T-helper 22 cell (primary cell): ENCODE measurements at places on chromosomes 7 and 10.

- peak; percentile 56 for DNase-seq
Observed at GRCh38 chr10:124648738-124649137, 95.4 kb downstream of the FAM53B start.

DNA sequence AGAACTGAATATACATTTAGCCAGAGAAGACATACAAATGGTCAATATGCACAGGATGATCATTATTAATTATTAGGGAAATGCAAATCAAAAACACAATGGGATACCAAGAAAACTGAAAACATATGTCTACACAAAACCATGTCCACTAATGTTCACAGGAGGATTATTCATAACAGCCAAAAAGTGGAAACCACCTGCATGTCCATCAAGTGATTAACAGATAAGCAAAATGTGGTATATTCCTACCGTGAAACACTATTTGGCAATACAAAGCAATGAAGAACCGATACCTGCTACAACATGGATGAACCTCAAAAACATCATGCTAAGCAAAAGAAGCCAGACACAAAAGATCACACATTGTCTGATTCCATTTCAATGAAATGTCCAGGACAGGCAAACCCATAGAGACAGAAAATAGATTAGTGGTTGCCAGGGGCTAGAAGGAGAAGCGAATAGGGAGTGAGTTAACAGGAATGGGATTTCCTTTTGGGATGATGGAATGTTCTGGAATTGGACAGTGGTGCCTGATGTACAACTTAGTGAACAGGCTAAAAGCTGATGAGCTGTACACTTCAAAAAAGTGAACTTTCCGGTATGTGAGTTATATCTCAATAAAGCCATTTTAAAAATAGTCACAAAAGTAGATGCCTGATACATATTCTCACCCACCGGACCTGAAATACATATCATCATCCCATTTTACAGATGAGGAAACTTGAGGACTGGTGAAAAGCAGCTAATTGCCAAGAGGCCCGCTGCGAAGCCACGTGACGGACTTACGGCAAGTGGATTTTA is 33.6 kb downstream of the HIPK2 start:
- no peak for DNase-seq

DNA sequence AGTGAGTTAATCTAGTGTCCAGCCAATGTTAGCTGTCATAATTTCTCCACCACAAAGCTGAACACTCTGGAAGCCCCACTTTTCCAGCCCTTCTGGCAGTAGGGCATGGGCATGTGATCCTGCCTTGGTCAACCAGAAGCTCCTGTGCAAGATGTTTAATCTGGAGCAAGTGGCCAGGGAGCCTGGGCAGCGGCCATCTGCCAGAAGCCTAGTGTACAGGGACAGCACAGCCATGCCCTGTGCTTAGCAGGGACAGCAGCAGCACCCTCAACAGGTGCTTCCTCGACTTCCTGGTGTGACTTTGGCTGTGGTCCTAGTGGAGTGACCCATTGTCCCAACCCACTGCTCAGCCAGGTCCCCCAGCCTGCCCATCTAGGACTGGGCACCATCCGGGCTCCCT is 10.3 kb downstream of the RBP3 start:
- no peak for DNase-seq

- no peak for DNase-seq
Observed at GRCh38 chr10:22620140-22620857, 94.1 kb downstream of the PIP4K2A start.

GRCh38 chr10:61063901-61064300 is 119.9 kb upstream of the RHOBTB1 start:
- no peak for DNase-seq

- DNase-seq: no peak
Observed at GRCh38 chr7:152871678-152872060, 112.1 kb downstream of the ACTR3B start.

GRCh38 chr10:122632031-122632430 is 67.6 kb downstream of the C10orf120 start:
- no peak for DNase-seq

DNA sequence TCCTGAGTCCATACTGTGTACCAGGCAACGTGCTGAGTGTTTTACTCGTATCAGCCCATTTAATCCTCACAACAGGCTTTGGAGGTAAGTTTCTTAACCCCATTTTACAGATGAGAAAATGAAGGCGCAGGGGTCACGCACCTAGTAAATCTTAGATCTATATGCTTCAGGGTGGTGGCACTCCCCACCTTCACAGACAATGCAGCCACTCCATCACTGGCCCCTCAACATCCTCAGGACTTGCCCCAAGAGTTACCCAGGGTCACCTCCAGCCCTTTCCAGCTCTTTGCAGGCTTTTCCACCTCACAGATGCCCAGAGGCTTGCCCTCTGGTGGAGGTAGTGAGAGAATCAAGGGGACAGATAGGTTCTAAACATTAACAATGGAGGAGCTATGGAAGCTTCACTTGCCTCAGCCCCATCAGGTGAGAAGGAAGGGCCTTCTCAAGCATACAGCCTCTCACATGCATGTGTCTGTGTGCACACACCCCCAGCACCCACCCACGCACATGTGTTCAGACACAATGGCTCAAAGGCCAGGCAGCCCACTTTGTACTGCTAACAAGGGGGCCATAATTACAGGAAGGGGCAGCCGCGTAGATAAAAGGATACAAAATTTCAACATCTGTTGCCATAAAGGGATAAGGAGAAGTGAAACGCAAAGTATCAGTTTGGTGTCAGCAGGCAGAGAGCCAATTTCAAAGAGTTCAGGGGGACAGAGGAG is 29.1 kb downstream of the DPCD start:
- no peak for DNase-seq

- no peak for DNase-seq
Observed at GRCh38 chr10:110600487-110601101, 33.1 kb downstream of the SMC3 start.

- no peak for DNase-seq
Observed at GRCh38 chr10:91642831-91643692, 10.2 kb upstream of the PPP1R3C start.

GRCh38 chr7:29100924-29101323 is 45.4 kb downstream of the CPVL start:
- no peak for DNase-seq

DNA sequence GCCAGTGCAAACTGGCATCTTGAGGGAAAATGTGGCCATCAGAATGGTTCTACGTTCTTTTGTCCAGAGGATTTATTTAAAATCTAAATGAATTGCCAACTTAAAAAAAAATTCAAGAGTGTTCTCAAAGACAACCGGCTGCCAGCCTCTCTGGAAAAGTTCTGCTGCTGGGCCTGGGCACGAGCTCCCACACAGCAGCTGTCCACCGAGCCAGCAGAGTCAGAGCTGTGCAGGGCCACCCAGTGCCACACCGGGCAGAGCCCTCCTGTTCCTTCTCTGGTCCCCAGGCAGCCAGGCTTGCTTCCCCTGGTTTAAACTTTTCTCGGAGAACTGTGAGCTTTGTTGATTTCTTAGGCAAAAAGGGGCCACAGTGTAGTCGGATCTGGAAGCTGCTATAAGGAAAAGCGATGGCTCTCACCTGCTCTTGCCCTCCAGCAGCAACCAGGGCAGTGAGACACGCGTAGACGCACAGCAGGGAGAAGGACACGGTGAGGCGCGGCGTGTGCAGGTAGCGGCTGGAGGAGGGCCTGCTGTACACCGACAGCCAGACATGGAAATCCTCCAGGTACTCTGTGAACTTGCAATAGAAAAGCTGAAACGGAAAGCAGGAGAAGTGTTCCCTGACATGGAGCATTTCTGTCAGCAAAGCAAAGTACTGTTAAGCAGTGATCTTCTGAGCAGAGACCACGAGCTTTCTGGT is 111.6 kb downstream of the PKD1L1 start:
- no peak for DNase-seq

- DNase-seq: peak; percentile 69
Observed at GRCh38 chr7:150755473-150756099, 18.4 kb downstream of the GIMAP5 start.

DNA sequence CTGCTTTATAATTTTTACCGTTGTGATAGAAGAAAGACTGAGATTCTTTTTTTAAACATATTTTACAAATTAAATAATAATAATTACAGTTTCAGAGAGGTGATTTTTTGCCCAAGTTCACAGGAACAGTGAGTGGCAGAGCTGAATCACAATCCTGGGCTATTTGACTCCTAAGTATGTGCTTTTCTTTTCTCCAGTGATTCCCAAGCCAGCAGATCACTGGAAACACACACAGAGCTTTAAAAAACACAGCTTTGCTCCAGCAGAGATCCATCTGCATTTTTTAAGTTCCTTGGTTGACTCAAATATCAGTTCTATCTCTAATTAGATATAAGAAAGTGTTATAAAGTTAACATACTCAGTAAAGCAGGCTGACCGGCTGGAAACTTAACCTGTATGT is 69.0 kb downstream of the AHR start:
- no peak for DNase-seq

DNA sequence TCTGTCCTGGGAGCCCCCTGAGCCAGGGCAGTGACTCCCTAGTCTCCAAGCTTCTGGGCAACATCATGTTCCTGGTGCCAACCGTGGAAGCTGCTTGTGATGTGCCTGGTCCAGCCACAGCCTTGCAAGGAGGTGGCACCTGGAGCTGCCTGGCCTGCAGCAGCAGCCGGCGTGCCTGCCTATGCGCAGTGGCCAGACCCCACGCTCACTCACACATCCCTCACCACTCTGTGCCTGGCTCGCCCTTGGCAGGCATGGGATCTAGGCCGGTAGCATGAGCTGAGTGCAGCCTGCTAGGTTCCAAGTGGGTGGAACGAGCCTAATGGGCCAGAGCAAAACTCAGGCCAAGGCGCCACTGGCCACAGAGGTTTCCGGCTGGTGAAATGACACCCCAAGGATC is 184.0 kb downstream of the ZNF438 start:
- no peak for DNase-seq

- DNase-seq: no peak
Observed at GRCh38 chr10:30724296-30724695, 94.7 kb upstream of the LYZL2 start.

GRCh38 chr10:22340329-22341189 is 4.7 kb upstream of the SPAG6 start:
- DNase-seq: no peak

DNA sequence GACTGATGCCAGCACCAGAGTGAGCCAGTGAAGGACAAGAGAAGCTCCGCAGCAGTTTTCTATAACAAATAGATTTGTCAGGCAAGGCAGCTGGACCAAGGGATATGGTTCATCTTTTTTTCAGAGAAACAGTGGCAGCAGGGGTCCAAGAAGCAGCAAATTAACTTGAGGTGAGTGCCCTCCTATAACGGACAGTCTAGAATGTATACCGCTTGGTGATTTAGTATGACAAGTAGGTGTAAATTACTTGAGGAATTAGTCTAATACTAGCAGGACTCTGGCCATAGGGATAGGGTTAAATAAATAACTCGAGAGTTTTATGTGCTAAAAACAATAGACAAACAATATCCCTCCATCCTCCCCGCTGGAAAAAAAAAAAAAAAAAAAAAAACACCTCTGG is 153.0 kb upstream of the WNT16 start:
- DNase-seq: no peak

GRCh38 chr7:31775556-31775955 is 88.5 kb downstream of the PPP1R17 start:
- DNase-seq: no peak

- no peak for DNase-seq
Observed at GRCh38 chr10:49619613-49620012, 5.8 kb downstream of the CHAT start.

GRCh38 chr10:126384269-126384873 is 3.9 kb downstream of the ADAM12 start:
- no peak for DNase-seq

DNA sequence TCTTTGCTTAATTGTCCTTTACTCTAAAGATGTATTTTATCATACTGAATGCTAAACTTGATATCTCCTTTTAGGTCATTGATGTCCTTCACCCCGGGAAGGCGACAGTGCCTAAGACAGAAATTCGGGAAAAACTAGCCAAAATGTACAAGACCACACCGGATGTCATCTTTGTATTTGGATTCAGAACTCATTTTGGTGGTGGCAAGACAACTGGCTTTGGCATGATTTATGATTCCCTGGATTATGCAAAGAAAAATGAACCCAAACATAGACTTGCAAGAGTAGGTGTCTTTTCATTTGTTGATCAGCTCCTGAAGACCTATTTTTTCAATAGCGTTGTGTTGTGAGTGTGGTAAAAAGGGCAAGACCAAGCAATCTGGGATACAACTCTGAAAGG is 1.8 kb downstream of the RPS24 start:
- no peak for DNase-seq

- no peak for DNase-seq
Observed at GRCh38 chr7:131355917-131356777, 28.5 kb downstream of the MKLN1 start.

- DNase-seq: no peak
Observed at GRCh38 chr10:62054830-62055229, 153.3 kb downstream of the ARID5B start.

DNA sequence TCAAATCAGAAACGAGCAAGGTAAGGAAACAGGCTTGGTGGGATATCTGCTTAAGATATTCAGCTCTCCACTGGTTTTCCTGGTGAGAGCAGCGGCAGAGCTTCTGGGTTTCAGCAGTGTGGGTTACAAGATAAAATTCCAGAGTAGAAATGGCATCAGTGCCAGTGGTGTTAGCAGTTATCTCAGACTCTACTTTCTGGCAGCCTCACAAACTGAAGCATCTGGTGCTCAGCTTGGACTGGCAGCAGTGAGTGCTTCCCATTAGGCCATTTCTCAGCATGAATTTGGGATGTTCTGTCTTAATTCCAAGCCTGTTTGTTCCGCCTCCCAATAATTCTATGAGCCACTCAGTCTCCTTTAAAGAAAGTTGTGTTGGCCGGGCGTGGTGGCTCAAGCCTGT is 6.9 kb upstream of the GSTO2 start:
- DNase-seq: no peak

- DNase-seq: no peak
Observed at GRCh38 chr7:98038321-98038720, 48.3 kb upstream of the OCM2 start.

DNA sequence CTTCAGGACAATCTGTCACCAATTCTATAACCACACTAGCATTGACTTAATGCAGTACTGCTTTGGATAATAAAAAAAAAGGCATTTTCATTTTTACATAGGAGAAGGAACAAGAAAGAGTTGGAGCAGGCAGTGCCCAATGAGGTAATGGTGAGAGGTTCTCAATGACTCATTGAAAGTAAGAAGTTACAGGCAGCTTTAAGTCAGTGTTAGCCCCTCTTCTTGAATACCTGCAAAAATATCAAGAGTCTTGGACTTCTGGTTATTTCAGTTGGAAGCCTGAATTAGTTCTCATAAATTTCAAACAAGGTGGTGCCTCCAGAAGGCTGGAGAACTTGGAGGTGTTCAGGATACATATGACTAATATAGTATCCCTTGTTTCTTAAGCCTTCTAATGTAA is 422.5 kb downstream of the HTR7 start:
- no peak for DNase-seq

GRCh38 chr7:29953726-29954347 is 35.8 kb downstream of the SCRN1 start:
- DNase-seq: no peak

- no peak for DNase-seq
Observed at GRCh38 chr10:47336387-47337134, 11.6 kb upstream of the RBP3 start.

DNA sequence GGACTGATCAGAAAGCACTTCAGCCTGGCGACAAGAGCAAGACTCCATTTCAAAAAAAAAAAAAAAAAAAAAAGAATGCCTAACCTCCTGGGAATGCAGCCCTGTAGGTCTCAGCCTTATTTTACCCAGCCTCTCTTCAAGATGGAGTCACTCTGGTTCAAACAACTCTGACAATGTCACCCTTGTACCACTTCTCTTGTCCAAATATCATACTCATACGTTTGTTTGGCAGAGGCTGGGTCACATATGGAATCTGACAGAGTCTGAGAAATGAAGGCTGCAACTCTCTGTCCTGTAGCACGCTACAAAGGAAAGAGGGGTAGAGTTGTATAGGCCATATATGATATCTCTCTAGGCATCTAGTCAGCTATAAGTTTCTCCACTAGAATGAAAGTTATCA is 58.6 kb upstream of the GSAP start:
- no peak for DNase-seq
